ENCODE measurements at places on chromosomes 13 and 19.

- DNase-seq: peak; percentile 47
These were observed 4.7 kb upstream of the TUBGCP3 start for GRCh38 chr13:112592647-112593046.

DNA sequence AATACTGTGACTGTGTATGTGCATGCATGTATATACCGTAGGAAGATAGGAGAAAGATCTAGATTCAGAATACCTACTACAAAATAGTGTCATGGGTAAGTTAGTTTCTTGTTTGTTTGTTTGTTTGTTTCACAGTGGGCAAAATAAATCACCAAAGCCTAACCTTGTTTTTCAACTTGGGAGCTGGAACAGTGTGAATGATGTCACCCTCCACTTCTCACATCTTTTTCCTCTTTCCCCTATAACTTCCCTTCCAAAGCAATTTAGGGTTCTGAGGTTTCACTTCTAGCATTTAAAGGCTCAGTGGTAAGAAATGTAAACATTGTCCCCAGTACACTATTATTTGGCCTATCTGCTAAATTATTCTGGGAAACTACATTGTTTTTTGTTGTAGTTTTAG lies 5.4 kb downstream of the KCTD4 start:
- DNase-seq: no peak

- DNase-seq: no peak
These were observed 70.9 kb downstream of the CDK8 start for GRCh38 chr13:26324867-26325266.

- DNase-seq: no peak
These were observed 7.9 kb downstream of the ZNF787 start for GRCh38 chr19:56113074-56113632.

- no peak for DNase-seq
These were observed 2.2 kb upstream of the COX6B1 start for GRCh38 chr19:35645680-35646511.

Data from RPMI8226 (cell line).